ENCODE measurements at places on chromosomes 13 and 19.

- DNase-seq = peak; percentile 44
- peak overlapping the region; percentile 30 for H3K4me3 ChIP-seq
- no peaks in the 10 kb centered on the region for H3K36me3 ChIP-seq
Measured at GRCh38 chr13:112931028-112931934, 37.7 kb upstream of the MCF2L start.

DNA sequence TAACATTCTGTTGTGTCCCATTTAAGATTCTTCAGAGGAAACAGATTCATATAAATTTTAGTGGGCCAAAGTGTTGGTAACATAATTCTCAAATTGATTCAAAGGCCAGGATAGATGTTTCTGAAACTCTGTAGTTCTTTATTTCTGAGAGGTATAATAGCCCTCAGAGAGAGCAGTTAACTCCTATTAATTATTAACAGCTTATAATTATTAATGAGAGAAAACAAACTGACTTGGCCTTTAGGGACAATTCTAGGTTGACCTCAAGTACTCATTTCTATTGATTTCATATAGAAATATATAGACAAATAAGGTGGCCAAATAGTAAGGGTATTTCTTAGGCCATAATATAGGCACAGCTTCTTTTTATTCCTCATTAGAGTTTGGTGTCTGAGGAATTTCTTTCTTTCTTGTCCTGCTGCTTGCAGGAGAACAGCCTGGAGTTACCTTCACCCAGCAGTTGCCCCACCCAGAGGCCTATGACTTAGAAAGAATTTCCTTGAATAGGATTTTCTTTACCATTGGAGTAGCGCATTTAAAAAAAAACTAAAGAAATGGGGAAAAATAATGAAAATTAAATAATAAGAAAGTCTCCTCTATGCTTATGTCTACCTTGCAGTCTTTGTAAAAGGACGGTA lies 1430.1 kb upstream of the SPRY2 start:
- no peaks in the 10 kb centered on the region for H3K27me3 ChIP-seq
- no peak overlapping the region for H3K4me3 ChIP-seq
- H3K4me1 ChIP-seq = no peaks in the 10 kb centered on the region
- no peaks in the 10 kb centered on the region for H3K36me3 ChIP-seq

GRCh38 chr13:109665240-109665639 lies 121.1 kb downstream of the IRS2 start:
- H3K27me3 ChIP-seq = no peaks in the 10 kb centered on the region
- H3K36me3 ChIP-seq = no peaks in the 10 kb centered on the region
- no peak overlapping the region for H3K4me3 ChIP-seq

GRCh38 chr19:42683917-42684513 lies 56.3 kb downstream of the PSG3 start:
- peak; percentile 54 for DNase-seq
- H3K4me3 ChIP-seq = no peak overlapping the region
- H3K36me3 ChIP-seq = no peaks in the 10 kb centered on the region
- peaks cover 88% of the 10 kb centered on the region for H3K27me3 ChIP-seq
- no peak overlapping the region for H3K27ac ChIP-seq

- DNase-seq = no peak
- no peaks in the 10 kb centered on the region for H3K4me1 ChIP-seq
- no peak overlapping the region for H3K4me3 ChIP-seq
- H3K27me3 ChIP-seq = peaks cover 11% of the 10 kb centered on the region
Measured at GRCh38 chr13:111411151-111411858, 90.9 kb downstream of the TEX29 start.

GRCh38 chr19:17765069-17765618 lies 13.9 kb downstream of the FCHO1 start:
- H3K4me3 ChIP-seq = no peak overlapping the region
- DNase-seq = peak; percentile 37
- H3K36me3 ChIP-seq = no peaks in the 10 kb centered on the region
- H3K4me1 ChIP-seq = peaks cover 8% of the 10 kb centered on the region

- no peaks in the 10 kb centered on the region for H3K27me3 ChIP-seq
- H3K4me1 ChIP-seq = no peaks in the 10 kb centered on the region
- no peak overlapping the region for H3K27ac ChIP-seq
- no peak for DNase-seq
Measured at GRCh38 chr13:94411747-94412146, 67.7 kb downstream of the DCT start.

- H3K36me3 ChIP-seq = no peaks in the 10 kb centered on the region
- no peak for DNase-seq
- H3K4me1 ChIP-seq = no peaks in the 10 kb centered on the region
- H3K27ac ChIP-seq = no peak overlapping the region
Measured at GRCh38 chr13:59458908-59459579, 704.7 kb downstream of the DIAPH3 start.

- H3K36me3 ChIP-seq = no peaks in the 10 kb centered on the region
- no peak for DNase-seq
- peaks cover 31% of the 10 kb centered on the region for H3K27me3 ChIP-seq
- H3K27ac ChIP-seq = no peak overlapping the region
Measured at GRCh38 chr13:35936246-35936978, 194.8 kb downstream of the DCLK1 start.

- no peaks in the 10 kb centered on the region for H3K36me3 ChIP-seq
- peaks cover 12% of the 10 kb centered on the region for H3K27me3 ChIP-seq
- DNase-seq = no peak
- H3K4me1 ChIP-seq = no peaks in the 10 kb centered on the region
- H3K4me3 ChIP-seq = no peak overlapping the region
Measured at GRCh38 chr13:102697929-102698648, 3.2 kb upstream of the METTL21C start.

GRCh38 chr19:46821512-46822409 lies 28.9 kb downstream of the AP2S1 start:
- no peak for DNase-seq
- H3K4me3 ChIP-seq = no peak overlapping the region
- no peak overlapping the region for H3K27ac ChIP-seq
- H3K36me3 ChIP-seq = no peaks in the 10 kb centered on the region
- H3K27me3 ChIP-seq = no peaks in the 10 kb centered on the region

DNA sequence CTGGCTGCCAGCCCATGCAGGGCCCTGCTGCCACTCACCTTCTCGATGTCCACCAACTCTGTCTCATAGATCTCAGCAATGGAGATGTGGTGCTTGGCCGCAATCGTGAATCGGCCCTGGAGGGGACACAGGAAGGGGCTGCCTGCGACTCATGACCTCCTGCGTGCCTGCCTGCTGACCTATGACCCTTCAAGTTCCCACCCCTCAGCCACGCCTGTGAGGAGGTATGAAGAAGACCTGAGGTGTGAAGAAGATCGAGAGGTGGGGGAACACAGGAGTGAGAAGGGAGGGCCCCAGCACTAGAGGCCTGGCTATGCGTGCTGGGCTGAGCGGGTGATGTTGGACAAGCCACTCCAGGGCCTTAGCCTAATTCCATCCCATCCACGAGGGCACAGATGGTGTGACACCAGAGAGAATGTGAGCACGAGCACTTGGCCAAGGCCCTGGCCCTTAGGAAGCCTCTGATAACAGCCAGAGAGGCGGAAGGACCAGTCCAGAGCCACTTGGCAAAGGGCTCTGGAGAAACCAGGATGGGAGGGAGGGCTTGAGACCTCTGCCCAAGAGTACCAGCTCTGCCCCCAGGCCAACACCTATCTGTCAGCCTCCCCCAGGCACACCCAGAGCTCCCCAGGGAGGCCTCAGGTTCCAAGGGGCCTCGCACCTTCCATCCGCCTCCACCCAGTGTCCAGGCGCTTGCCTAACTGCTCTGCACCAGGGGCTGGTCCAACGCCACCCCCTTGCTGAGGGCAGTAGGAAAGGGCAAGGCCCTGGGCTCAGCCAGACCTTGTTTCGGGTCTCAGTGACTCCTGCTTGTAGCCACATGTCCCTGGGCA lies 9.6 kb upstream of the KPTN start:
- no peaks in the 10 kb centered on the region for H3K27me3 ChIP-seq
- H3K36me3 ChIP-seq = peaks cover 54% of the 10 kb centered on the region

- H3K27me3 ChIP-seq = no peaks in the 10 kb centered on the region
- H3K36me3 ChIP-seq = no peaks in the 10 kb centered on the region
- DNase-seq = no peak
- H3K4me3 ChIP-seq = no peak overlapping the region
Measured at GRCh38 chr13:53781941-53782340, 753.3 kb downstream of the OLFM4 start.

DNA sequence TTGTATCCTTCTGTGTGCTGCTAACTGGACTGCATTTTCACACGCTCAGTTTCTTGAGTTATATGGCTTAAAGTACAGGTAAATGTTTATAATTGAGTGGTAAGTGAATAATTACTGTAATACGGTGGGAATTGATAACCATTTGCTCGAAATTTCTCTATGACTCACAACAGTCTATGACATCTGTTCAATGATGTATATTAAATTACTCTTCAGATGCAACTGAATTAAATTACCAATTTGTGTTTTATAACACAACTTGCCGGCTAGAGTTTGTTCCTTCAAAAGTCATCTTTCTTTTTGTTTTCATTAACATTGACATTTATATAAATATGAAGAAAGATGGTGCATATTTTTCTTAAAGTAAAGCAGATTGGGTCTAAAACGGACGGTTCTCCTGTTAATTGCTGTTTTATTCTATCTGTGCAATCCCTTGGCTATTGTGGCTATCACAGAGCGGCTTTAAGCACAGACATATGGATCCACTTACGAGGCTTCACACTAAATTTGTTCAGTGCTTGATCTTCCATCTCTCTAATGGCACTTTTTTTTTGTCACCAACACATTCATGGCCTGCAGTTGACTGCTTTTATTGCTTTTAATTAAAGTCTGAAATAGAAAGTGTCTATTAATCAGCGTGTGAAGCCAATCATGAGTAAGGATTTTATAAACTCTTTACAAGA lies 1291.6 kb upstream of the SLC10A2 start:
- no peaks in the 10 kb centered on the region for H3K4me1 ChIP-seq
- DNase-seq = no peak
- no peak overlapping the region for H3K27ac ChIP-seq
- H3K4me3 ChIP-seq = no peak overlapping the region
- no peaks in the 10 kb centered on the region for H3K36me3 ChIP-seq

GRCh38 chr13:89375839-89376238 lies 1704.7 kb downstream of the SLITRK5 start:
- no peaks in the 10 kb centered on the region for H3K27me3 ChIP-seq
- H3K36me3 ChIP-seq = no peaks in the 10 kb centered on the region
- DNase-seq = no peak
- H3K27ac ChIP-seq = no peak overlapping the region
- H3K4me3 ChIP-seq = no peak overlapping the region
- peaks cover 8% of the 10 kb centered on the region for H3K4me1 ChIP-seq

DNA sequence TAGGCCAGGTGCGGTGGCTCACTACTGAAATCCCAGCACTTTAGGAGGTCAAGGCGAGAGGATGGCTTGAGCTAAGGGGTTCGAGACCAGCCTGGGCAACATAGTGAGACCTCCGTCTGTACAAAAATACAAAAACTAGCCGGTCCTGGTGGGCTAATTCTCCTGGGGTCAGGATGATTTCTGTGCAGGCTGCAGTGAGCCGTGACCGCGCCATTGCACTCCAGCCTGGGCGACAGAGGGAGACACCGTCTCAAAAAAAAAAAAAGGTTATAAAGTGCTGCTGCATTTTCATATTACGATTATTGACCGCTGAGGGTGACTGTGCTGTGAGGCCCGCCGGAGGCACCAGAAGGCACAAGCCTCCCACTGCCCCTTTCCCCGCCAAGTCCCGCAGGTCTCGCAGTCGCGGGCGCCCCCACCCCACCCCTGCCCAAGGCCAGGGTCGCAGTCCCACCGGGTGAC lies 477 bp upstream of the PLEKHF1 start:
- peak overlapping the region; percentile 81 for H3K4me3 ChIP-seq
- no peak overlapping the region for H3K27ac ChIP-seq
- no peak for DNase-seq
- no peaks in the 10 kb centered on the region for H3K4me1 ChIP-seq

DNA sequence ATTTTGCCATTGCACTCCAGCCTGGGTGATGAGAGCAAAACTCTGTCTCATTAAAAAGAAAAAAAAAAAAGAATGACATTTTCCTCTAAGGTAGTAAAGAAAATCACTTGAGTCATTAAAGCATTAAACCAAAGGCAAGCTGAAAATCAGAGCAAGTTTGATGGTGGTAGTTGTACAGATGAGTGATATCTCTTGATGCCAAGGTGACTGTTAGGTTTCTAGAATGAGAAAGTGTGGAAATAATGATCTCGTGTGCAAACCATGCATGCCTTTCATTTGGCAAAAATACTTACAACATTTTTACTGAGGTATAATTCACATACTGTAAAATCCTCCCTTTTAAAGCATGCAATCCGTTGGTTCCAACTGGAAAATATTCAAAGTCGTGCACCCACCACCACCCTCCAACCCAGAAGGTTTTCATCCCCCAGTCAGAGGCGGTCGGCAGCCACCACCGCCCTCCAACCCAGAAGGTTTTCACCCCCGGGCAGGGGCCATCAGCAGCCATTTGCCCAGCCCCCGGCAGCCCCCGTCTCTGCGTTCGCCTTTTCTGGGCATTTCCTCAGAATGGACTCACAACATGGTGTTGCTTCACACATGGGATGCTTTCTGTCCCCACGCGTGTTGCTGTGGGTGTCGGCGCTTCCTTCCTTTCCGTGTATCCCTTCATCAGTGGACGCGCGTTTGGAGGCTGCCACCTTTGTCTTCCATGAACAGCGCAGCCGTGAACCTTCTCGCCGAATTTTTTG lies 90.2 kb downstream of the ATP11A start:
- H3K4me3 ChIP-seq = no peak overlapping the region
- H3K36me3 ChIP-seq = no peaks in the 10 kb centered on the region
- DNase-seq = no peak
- H3K27me3 ChIP-seq = no peaks in the 10 kb centered on the region
- no peaks in the 10 kb centered on the region for H3K4me1 ChIP-seq

- no peak for DNase-seq
- H3K36me3 ChIP-seq = no peaks in the 10 kb centered on the region
- H3K27ac ChIP-seq = no peak overlapping the region
- no peaks in the 10 kb centered on the region for H3K27me3 ChIP-seq
- H3K4me1 ChIP-seq = no peaks in the 10 kb centered on the region
Measured at GRCh38 chr13:113088691-113089020, 16.9 kb upstream of the F7 start.

Measured in Calu3 (cell line).